ENCODE measurements at places on chromosomes 12 and 14. TPM values are rescaled to one million over a fixed set of nuclear protein-coding genes. Genes with fewer than 3 reads are reported as not detected.
A peak's percentile ranks its signal among the peaks of the same experiment; 100 is the strongest.

GRCh38 chr12:129446696-129447095, 457.1 kb downstream of the TMEM132D start:
- no peak for DNase-seq

DNA sequence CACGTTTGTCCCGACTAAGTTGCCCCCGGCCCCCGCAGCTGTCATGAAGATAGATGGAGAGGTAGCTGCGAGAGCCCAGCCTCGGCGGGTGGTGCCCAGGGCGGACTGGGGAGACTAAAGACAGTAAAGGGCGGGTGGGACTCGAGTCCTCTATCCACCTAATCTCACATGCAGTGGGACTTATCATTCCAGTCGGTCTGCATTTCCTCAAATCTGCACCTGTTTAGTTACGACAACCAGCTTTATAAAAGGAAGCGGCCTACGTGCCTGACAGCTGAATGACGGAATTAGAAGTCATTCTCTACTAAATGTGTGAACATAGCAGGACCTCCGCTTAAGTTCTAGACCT, 109.8 kb upstream of the EGLN3 start:
- no peak for DNase-seq

DNA sequence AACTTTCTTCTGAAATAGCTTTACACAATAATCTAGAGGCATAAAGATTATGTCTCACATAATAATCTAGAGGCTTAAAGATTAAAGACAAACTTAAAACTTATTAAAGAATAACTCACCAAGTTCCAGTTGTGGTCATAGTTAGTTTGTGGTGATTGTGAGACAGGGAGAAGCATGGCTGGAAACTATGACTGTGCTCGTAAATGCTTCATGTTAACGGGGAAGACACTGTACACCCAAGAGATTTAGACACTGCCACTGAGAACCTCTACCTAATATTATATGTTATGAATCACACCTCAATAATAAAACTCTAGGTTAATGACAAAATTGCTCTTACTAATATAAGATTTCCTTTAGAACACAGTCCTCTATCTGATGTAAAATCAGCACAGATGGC, 541.6 kb downstream of the TMEM121 start:
- DNase-seq = no peak

The PTMS gene
- 328 TPM for total RNA-seq

DNA sequence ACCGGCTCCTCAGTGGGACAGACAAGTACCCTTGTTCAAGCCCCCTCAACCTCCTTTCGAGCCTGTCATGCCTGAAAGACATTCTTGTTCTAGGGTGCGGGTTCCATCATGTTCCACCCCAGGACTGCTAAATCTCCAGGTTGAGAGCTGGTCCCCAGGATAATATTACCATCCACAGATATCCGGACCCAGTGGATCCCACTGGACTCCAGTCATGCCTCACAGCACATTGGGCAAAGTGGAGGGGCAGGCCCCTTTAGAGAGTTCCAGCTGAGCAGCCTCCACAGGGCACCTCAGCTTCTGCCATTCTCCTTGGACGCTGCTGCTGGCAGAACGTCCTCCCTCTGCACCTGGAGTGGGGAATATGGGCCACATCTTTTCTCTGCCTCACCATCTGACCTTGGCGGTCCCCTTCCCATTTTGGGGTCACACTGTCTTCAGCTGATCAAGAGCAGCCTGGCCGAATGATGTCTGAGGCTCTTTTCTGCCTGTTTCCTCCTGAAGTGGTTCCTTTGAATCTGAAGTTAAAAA, 137.4 kb downstream of the BCL11B start:
- no peak for DNase-seq

- peak; percentile 69 for DNase-seq
Measured at GRCh38 chr12:13197526-13198143, 1.1 kb downstream of the EMP1 start.

GRCh38 chr12:132797820-132798570, 30.7 kb downstream of the GOLGA3 start:
- DNase-seq = no peak
